GM10248 (cell line): ENCODE measurements at places on chromosomes 1 and 21.

GRCh38 chr21:29523646-29524045, 224.9 kb downstream of the BACH1 start:
- no peak for DNase-seq

GRCh38 chr1:216805233-216805632, 82.0 kb upstream of the ESRRG start:
- DNase-seq = no peak

DNA sequence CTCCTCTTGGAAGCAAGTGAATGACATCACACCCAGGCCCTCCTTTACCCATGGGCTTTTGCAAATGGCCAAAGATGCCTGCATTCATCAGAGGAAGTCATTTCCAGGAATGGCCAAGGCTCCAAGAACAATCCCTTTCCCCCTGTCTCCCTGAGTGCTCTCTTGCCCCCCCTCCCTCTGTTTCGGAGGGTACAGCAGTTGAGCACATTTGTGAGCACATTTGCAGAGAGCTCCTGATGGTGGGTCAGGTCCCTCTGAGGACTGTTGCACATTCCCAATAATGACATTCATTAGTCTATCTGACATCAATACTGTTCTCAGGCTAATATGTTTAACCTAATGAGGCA, 113.4 kb downstream of the MATN1 start:
- no peak for DNase-seq

DNA sequence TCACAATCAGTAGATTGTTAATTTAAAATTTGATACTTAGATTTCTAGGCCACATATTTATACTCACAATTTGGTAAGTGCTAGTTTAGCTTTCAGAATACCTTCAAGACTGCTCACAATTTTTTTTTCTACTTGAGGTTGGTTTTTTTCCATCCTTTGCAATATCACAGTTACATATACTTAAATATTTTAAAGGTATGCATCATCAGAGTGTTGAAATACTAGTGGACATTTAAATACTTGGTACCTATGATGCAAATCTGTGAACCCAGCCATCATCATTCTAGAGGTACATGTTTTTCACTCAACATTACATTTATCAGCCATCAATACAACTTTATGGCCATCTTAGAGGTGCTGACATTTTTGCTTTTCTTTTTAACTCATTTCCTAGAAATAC, 6.2 kb upstream of the LRRC40 start:
- DNase-seq = no peak

GRCh38 chr21:39224930-39225329, 41.7 kb upstream of the PSMG1 start:
- no peak for DNase-seq

DNA sequence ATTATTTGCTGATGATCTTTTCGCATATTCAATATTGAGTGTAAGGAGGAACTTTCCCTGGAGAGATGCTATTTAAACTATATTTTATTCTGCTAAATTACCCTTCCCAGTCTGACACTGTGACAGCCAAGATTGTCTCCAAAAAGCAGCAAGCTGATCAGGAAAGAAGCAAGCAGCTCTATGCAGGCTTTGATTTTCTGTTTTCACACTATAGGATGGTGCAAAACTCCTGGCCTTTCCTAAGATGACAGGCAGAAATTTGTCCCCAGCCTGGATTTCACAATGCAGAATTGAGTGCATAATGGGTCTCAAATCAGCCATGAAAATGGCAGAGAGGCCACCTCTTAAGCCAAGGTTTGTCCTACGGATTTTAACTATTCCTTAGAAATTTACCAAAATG, 1.1 kb downstream of the SGIP1 start:
- no peak for DNase-seq

DNA sequence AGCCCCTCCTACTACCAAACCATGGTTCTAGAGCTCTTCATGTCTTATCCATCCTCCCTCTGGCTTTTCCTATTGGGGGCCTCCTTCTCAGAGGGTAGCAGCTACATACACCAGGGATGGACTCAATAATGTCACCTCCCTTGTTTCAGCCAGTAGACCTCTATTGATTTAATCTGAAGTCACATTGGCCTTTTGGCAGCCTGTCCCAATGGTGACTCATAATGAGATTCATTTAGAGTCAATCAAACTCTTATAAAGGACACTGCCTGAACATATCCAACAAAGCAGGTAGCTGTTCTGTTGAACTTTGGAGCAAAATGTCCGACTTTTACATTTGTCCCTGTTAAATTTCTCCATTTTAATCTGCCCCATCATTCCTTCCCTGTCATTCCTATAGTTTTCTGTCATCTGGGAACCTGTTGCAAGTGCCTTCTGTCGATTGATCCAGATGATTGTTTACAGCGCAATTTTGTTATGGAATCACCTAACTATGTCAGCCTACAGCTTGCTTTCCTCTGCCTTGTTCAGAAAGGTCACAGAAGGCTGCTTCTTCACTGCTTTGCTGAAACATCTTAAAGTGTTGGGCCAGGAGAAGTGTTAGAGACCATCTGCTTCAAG, 105.9 kb downstream of the ETS2 start:
- no peak for DNase-seq

GRCh38 chr1:185442050-185442449, 125.0 kb upstream of the IVNS1ABP start:
- no peak for DNase-seq

DNA sequence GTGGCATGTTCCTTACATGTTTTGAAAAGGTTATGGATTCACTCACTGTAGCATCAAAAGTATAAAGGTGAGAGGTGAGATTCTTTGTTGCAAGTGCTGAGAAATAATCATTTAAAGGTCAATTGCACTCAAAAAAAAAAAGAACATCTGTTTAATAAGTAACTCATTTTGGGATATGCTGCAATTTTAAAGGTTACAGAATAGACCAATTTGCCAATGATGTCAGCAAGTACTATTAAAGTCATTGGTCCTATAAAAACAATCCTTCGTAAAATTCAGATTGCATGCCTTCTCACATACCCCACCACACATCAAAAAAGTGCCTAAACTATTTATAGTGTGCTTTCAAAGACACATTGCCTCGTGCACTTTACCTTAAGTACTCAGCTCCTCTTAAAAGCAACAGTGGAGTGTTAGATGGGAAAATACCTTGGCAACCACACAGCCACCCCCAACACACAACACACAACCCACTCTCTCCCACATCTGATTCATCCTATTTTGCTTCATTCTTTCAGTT, 218.2 kb upstream of the ADGRL2 start:
- no peak for DNase-seq

- DNase-seq = no peak
Observed at GRCh38 chr1:29444081-29444715, 207.9 kb downstream of the PTPRU start.

GRCh38 chr21:39055167-39055767, 128.0 kb downstream of the PSMG1 start:
- DNase-seq = no peak

- no peak for DNase-seq
Observed at GRCh38 chr1:201486187-201486586, 17.2 kb upstream of the PHLDA3 start.

- DNase-seq = no peak
Observed at GRCh38 chr1:19313961-19314882, 2.1 kb downstream of the SLC66A1 start.

- DNase-seq = no peak
Observed at GRCh38 chr1:100250264-100250663, 630 bp upstream of the DBT start.

GRCh38 chr1:183148599-183148998, 37.5 kb upstream of the LAMC2 start:
- no peak for DNase-seq

DNA sequence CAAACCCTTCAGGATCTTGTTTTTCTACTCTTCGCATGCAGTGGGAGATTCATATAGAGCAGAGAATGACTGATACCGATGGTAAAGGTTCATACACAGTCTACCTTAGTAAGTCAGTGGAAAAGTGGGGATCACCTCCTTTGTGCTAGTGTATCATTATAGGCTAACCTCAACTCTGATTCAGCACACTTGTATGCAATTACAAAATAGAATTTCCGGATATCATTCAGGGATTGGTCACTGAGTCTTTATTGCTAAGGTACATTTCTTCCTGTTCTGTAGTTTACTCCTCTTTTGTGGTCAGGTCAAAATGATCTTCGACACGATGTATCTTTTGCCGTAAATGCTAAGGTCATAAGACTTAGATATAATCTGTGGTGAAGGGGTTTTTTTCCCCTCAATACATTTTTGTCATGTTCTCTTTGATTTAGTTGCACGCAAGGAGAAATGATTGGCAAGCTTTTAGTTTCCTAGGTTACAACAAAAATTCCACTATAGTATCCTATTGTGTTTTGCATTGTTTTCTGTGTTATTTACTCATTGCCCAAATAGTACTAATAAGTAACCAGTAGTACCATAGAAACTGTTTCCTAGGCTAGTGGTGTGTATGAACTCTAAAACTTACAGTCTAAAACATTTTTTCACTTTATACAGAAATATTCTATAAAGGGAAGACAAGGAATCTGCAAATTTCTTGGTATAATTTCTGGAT, 35.7 kb upstream of the PLA2G4A start:
- DNase-seq = no peak

DNA sequence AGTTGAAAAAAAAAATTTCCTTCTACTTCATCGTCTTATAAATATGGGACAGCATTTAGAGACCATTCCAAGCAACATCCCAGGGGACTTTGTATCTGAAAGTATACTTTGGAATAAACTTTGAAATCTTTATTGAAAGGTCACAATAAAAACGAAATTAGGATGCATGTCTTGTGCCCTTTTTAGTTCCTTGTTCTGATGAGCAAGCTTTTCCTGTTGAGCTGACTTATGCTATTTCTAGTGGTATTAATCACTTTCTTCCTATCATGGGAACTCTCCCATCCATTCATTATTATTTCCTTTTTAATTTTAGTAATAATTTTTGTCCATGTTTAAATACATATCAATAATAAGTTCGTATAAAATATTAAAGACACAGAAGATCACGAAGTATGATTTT, 4.0 kb upstream of the GBP2 start:
- DNase-seq = no peak

DNA sequence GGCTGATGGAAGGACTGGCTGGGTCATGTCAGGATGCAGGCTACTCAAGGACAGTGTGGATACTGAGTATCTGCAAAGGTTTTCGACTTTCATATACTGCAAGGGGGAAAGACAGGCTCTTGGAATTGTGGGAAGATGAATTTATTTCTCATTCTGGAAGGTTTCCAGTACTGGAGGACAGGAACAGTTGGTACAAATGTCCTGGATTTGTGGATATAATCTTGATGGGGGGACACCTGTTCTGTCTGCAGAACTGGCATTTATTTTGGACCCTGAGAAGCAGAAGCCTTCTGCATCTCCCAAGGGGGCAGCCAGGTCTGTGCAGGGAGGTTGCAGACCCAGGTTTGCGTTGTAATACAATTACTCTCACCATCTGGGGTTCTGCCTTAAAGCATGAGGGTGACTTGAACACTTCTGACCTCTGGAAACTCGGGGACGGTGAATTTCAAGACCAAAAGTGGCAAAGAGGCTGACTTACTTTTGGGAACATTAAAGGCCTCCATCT, 65.8 kb downstream of the NOS1AP start:
- DNase-seq = no peak

DNA sequence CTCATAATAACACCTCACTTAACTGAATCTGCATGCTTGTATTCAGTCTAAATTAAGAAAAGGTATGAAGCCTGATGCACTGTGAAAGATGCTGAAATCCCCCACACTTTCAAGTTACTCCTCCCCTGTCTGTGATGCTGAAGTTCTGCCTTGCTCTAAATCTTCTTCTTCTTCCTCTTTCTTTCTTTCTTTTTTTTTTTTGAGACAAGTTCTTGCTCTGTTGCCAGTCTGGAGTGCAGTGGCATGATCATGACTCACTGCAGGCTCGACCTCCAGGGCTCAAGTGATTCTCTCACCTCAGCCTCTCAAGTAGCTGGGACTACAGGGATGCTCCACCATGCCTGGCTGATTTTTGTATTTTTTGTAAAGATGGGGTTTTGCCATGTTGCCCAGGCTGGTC, 231.0 kb upstream of the B3GALT2 start:
- no peak for DNase-seq

DNA sequence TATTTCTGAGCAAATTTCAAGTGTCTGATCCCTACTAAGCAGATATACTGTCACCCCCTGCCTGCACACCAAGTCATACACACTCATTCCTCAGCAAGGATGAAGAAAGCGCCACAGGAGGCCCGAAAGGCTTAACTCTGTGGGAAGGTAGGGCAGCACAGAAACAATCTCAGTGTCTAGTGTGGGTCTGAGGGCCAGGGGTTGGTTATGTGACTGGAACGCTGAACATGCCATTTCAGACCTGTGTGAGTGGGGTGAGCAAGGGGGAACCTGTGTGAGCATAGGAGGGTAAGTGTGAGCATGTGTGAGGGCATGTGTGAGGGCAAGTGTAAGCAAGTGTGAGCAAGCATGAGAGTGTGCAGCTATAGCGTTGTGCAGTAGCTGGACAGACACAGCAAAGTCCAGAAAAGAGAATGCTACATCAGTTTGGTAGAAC, 6.2 kb downstream of the ITPKB start:
- no peak for DNase-seq

GRCh38 chr21:39313042-39313570, 326 bp downstream of the BRWD1 start:
- DNase-seq = no peak

- peak; percentile 44 for DNase-seq
Observed at GRCh38 chr1:180228648-180229482, 1.2 kb upstream of the LHX4 start.

DNA sequence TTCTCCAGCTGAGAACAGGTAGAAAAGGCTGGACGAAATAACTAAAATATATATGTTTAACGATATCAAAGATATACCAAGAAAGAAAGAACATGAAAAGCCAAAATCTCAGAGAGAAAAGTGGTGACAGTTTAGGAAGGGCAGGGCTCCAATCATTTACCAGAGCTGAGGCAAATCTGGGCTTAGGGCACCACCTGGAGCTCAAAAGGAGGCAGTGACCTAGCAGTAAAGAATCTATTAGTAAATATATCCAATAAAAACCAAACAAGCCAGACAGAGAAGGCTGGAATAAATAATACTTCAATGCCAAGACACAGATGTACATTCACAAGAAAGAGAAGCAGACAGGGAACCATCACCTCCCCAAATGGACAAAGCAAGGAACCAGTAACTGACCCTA, 43.5 kb downstream of the CHIA start:
- DNase-seq = peak; percentile 57

DNA sequence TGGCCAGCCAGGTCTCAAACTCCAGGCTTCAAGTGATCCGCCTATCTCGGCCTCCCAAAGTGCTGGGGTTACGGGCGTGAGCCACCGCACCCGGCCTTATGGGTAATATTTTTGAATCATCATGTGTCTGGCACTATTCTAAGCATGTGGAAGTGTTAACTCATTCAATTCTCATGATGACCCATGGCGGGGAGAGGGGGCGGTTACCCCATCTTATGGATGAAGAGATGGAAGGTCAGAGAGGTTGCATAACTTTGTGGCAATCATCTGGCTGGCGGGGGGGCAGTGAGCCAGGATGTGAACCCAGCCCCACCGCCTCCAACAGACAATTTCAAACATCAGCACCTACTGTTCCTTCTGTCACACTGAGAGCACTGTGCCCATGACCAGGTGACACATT, 11.5 kb upstream of the TAS1R2 start:
- DNase-seq = no peak
